ENCODE measurements at places on chromosomes 6 and 20. TPM values are rescaled to one million over a fixed set of nuclear protein-coding genes. Genes with fewer than 3 reads are reported as not detected.

CPNE5 gene
- total RNA-seq: 0.11 TPM

CCN5 gene
- 24.7 TPM for total RNA-seq

KHDC1L gene
- total RNA-seq: not detected

RGS17 gene
- total RNA-seq: 6.4 TPM

CD164 gene
- total RNA-seq: 97.2 TPM

UBE2V1 gene
- total RNA-seq: 113 TPM

PAX1 gene
- not detected for total RNA-seq

MLIP gene
- not detected for total RNA-seq

MYH7B gene
- 0.20 TPM for total RNA-seq

FOXC1 gene
- 8.7 TPM for total RNA-seq

ZNF165 gene
- total RNA-seq: 1.3 TPM

SLC16A10 gene
- total RNA-seq: 0.44 TPM

ANGPT4 gene
- total RNA-seq: 0.03 TPM

SCRT2 gene
- total RNA-seq: not detected

CFAP206 gene
- 0.69 TPM for total RNA-seq

KIF13A gene
- total RNA-seq: 20.1 TPM

CTAGE9 gene
- total RNA-seq: not detected

NR2E1 gene
- 0.09 TPM for total RNA-seq

SAMD5 gene
- 0.85 TPM for total RNA-seq

CLPSL1 gene
- not detected for total RNA-seq

COL9A3 gene
- total RNA-seq: 0.58 TPM

CPXM1 gene
- not detected for total RNA-seq

CARMIL1 gene
- total RNA-seq: 7.5 TPM
